Glomerular endothelial cell (primary cell): ENCODE measurements at places on chromosomes 3 and 15. TPM values are rescaled to one million over a fixed set of nuclear protein-coding genes. Genes with fewer than 3 reads are reported as not detected.

Gene PIK3R4
- 28.2 and 40.0 TPM in 2 replicates for total RNA-seq

Gene CPA3
- total RNA-seq, result 4.4 TPM in 1 of 2 replicates, not detected in the other

Gene CELF6
- total RNA-seq, result 0.05 and 1.5 TPM in 2 replicates

Gene ARF4
- total RNA-seq, result 209 and 230 TPM in 2 replicates

Gene ZBTB47
- 19.1 and 24.3 TPM in 2 replicates for total RNA-seq

Gene SERINC4
- total RNA-seq, result not detected in 2 replicates

Gene ATP2B2
- not detected in 2 replicates for total RNA-seq

Gene SPTBN5
- 6.8 and 15.0 TPM in 2 replicates for total RNA-seq

Gene CCDC9B
- 11.8 and 20.0 TPM in 2 replicates for total RNA-seq

Gene MEGF11
- total RNA-seq, result 0.18 and 0.73 TPM in 2 replicates

Gene ALDH1A2
- total RNA-seq, result 0.58 and 5.8 TPM in 2 replicates

Gene TTLL13
- not detected in 2 replicates for total RNA-seq

Gene CHP1
- total RNA-seq, result 96.6 and 167 TPM in 2 replicates

Gene NFKBIZ
- 32.5 and 35.4 TPM in 2 replicates for total RNA-seq

Gene SLC2A2
- total RNA-seq, result not detected in 2 replicates

Gene TP63
- total RNA-seq, result 0.39 and 0.53 TPM in 2 replicates
